Fibroblast of skin of right biceps (primary cell): ENCODE measurements at places on chromosomes 16 and 17.
A peak's percentile ranks its signal among the peaks of the same experiment; 100 is the strongest.

GRCh38 chr16:11290102-11290893 lies 9.2 kb upstream of the PRM1 start:
- DNase-seq: no peak

GRCh38 chr16:88345721-88346560 lies 36.8 kb upstream of the ZNF469 start:
- no peak for DNase-seq

DNA sequence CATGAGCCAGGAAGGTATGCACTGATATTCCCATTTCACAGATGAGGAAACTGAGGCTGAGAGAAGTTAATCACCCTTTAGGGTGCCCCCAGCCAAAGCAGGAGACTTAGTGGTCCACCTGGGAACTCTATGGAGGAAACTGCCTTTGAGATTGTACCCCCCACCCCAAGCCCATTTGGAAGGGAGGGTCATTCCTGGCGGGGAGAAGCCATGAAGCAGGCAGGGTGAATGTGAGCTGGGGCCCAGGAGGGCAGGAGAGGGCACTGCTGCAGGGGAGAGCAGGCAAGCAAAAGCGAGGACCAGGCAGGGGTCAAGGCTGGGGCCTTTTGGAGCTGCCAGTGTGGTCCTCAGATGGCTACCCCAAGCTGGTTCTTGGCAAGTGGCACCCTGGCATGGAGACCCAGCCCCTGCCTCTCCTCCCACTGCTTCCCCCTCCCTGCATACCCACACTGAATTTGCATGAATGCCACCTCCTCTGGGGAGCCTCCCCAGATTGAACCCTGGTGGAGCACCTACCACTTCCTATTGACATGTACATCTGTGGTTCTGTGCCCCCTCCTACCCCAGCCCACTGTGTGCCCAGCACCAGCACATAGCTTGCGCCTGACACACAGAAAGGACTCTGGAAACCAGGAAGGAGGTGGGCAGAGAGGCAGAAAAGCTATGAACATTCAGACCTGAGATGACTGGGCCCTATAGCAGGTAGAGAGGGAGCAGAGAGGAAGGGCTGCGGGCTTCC lies 965 bp upstream of the TMC6 start:
- DNase-seq: no peak

- peak; percentile 77 for DNase-seq
Observed at GRCh38 chr16:11329071-11329491, 16.2 kb upstream of the RMI2 start.
